ENCODE measurements at places on chromosomes 11 and 22. TPM values are rescaled to one million over a fixed set of nuclear protein-coding genes. Genes with fewer than 3 reads are reported as not detected.

Gene KDM4D
- not detected for total RNA-seq

DNA sequence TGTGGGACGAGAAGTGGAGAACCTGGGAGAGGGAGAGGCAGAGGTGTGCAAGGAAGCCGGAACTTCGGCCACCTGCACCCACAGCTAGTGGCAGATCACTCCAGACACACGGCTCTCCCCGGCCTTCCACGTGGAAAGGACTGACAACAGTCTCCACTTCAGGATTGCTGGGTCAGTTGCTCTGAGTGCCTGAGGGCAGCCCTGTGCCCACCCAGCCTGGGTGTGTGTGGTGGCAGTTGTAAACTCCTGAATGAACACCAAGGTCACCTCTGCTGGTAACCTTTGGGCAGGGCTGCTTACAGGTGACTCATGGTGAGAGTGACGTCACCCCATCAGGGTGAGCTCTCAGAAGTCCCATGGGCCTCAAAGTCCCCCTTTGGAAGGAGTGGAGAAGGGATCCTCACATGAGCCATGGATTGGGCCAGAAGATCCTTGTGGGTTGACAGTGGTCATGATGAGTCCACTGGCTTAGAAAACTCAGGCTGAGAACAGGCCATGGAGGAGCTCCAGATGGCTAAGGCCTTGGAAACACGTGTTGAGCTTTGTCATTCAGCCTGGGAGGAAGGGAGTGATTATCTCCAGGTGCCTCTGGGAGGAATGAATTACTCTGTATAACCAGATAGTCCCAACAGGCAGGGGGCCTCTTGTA lies 71.3 kb downstream of the BCR start:
- no peaks in the 10 kb centered on the region for H3K27me3 ChIP-seq
- H3K4me3 ChIP-seq: no peak overlapping the region
- no peak overlapping the region for H3K27ac ChIP-seq

Gene C11orf42
- total RNA-seq: not detected

DNA sequence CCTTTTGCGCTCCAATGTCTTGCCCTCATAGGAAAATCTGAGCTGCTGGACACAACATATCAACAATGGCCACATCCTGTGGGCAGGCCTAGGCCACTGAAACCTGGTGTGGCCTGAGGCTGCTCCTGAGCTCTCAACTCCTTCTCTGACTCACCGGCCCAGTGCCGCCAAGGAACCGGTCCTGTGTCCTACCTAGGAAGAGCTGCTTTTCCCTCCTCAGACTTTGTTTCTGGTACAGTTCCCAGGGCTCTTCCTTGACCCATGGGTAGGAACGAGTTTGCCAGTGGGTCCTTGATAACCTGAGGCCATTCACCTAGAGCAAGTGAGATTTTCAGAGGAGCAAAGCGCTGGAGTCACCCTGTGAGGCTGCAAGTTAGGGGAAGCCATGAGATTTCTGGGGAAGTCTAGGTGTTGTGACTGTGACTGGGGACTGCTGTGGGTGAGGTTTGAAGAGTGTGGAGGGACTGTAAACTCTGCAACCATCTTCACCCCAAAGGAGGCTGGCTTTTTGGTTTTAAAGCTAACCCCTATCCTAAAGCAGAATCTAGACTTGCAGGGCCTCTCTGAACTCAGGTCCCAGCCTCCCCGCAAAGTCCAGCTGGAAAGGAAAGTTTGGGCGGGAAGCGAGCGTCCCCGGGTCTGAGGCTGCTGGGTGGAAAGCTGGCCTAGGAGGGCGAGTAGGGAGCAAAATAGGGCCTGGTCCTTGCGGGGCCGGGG lies 12.0 kb upstream of the PAX6 start:
- no peaks in the 10 kb centered on the region for H3K36me3 ChIP-seq
- H3K27me3 ChIP-seq: peaks cover 98% of the 10 kb centered on the region
- no peak overlapping the region for H3K4me3 ChIP-seq
- no peak for DNase-seq

DNA sequence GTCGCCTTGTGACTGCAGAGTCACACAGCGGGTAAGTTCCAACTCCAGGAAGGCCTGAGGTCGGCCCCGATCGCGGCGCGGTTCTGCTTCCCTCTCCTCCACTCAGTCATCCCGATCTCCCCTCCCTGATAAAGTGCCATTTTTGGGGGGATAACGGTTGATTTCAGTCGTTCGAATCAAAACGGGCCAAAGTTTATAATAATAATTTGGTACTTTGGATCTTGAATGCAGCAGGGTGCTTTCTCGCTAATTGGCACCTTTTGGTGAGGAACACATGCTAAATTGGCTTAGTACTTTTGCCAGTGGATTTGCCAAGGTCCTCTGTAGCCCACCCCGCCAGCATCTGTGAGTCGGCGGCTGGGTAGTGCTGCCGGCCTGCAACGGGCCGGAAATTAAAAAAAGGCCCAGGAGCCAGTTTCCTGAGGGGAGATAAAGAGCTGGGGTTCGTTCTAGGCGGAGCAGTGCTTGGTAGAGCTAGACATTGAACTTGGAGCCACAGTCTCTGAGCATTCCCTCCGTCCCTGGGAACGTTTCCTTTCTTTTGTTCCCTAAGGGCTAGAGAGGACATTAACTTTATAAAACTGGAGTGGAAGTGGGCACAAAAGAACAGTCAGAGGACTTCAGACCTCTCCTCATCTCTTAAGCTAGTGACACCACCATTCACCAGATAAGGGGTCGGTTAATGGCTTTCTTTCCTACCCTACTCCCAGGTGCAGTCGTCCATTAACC lies 997 bp downstream of the UBE2L3 start:
- peak; percentile 32 for DNase-seq
- peaks cover 12% of the 10 kb centered on the region for H3K4me1 ChIP-seq
- no peaks in the 10 kb centered on the region for H3K27me3 ChIP-seq
- H3K4me3 ChIP-seq: peak overlapping the region; percentile 92
- no peaks in the 10 kb centered on the region for H3K36me3 ChIP-seq

- DNase-seq: peak; percentile 63
- no peak overlapping the region for H3K4me3 ChIP-seq
- no peaks in the 10 kb centered on the region for H3K4me1 ChIP-seq
- no peaks in the 10 kb centered on the region for H3K27me3 ChIP-seq
- no peak overlapping the region for H3K27ac ChIP-seq
These were observed 64.2 kb downstream of the CACNA1I start for GRCh38 chr22:39634530-39635405.

- no peak for DNase-seq
- H3K27ac ChIP-seq: no peak overlapping the region
- no peak overlapping the region for H3K4me3 ChIP-seq
These were observed 49.8 kb downstream of the CDON start for GRCh38 chr11:126012852-126013251.

DNA sequence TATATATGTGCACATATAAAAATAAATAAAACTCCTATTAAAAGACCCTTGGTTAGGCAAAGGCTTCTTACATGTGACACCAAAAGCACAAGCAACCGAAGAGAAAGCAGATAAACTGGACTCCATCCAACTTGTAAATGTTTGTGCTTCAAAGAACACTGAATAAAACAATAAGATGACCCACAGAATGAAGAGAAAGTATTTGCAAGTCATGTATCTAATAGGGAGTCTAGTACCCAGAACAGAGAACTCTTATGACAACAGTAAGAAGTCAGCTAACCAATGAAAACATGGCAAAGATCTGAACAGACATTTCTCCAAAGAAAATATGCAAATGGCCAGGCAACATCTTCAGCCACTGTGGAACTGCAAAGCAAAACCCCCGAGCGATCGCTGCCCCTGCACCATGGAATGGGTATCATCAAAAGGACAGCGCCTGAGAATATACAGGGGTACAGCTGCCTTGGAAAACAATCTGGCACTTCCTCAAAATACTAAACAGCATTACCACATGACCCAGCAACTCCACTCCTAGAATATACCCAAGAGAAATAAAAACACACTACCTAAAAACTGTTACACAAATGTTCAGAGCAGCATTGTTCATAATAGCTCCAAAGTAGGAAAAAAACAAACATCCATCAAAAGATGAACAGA lies 17.2 kb downstream of the BRD1 start:
- no peak overlapping the region for H3K4me3 ChIP-seq
- H3K4me1 ChIP-seq: no peaks in the 10 kb centered on the region
- no peaks in the 10 kb centered on the region for H3K36me3 ChIP-seq
- no peak overlapping the region for H3K27ac ChIP-seq
- no peak for DNase-seq

All from colonic mucosa (tissue), 4 donors.